ENCODE measurements at places on chromosomes 6 and 20.

GRCh38 chr20:59350330-59351156, 50.1 kb downstream of the EDN3 start:
- no peak for DNase-seq

DNA sequence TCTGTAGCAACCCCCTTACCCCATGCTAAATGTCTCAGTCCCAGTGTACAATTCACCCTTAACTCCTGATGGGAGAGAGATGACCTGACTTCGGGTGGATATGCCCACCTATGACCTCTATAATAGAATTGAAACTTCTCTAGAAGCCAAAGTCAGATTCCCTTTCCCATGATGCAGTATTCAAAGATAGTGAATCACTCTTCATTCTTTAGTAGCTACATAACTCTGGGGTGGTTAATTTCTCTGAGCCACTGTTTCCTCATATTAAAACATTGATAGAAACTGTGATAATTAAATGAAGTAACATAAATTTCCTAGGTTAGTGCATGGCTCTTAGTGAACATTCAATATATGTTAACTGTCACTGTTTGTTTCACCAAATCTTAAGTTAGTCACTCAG, 500.4 kb downstream of the COL12A1 start:
- DNase-seq, result no peak

DNA sequence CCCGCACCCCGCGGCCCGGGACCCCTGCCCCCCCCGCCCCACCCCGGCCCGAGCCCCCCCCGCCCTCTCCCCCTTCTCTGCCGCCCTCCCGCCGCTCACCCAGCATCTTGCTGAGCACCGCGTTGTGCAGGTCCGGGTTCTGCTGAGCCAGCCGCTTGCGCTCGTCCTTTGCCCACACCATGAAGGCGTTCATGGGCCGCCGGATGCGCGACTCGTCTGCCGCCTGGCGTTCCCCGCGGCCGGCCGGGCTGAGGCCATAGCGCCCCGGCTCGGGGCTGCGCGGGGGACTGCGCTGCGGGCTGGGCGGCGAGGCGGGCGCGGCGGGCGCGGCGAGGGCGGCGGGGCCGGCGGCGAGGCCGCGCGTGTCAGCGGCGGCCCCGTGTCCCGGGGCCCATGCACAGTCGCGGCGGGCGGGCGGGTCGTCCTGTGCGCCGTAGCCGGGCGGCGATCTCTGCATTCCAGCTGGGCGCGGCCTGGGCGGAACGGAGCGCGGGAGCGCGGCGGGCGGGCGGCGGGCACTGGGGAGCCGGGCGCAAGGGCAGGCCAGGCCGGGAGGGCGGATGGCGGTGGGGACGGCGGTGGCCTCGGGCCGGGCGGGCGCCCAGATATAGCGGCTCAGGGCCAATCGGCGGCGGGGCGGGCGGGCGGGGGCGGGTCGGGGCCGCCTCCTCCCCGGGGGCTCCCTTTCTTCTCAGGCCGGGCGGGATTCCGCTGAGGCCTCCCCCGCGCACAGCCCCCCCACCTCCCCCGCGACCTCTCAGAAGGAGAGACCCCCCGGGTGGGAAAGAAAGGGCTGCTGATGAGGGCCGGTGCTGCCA, at the start of gene SOX18:
SOX18 (minus strand) TSS at position 580 of the 818 bp plus-strand sequence; CDS start at position 457, 123 bp downstream.
- no peak for DNase-seq

- no peak for DNase-seq
Observed at GRCh38 chr6:28235912-28236452, 10.9 kb downstream of the ZSCAN9 start.

- no peak for DNase-seq
Observed at GRCh38 chr6:134564705-134565104, 246.8 kb upstream of the SGK1 start.

DNA sequence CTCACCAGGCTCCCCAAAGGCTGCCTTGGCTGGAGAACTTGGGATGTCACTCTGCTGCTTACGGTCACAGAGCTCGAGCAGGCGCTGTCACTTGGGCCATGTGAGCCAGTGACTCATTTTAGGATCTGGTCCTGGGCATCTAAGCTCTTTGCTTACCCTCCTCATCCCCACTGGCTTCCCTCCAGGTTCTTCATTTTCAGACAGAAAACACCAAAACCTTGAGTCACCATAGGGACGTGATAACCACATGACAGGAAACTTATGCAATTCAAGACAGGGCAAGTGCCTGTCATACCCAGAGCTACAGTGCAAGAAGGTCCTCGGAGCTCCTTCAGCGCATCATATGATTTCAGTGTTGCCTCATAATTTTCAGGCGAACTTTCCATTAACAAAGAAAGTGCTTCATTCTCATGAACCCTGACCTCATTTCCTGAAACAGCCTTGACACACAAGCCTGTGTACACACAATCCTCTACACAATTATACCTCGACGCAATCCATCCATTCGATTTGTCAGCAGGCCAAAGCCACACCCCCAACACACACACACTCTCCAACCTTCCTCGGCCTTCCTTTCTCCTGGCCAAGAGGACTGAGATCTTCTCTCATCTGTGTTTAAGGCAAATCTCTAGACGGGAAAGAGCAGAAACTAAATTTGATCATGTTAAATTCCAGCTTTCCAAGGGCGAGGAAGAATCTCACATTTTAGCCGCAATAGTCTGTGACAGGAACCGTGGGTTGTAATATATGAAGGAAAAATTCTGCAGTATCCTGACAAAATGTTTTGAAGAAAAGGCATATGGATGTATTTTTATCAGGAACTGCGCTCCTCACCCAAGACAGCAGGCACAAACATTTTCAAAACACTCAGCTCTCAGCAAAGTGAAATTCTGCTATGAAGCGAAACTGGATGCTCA, 25.3 kb downstream of the TBC1D7 start:
- DNase-seq, result no peak

- DNase-seq, result no peak
Observed at GRCh38 chr20:15900443-15900842, 672.8 kb downstream of the KIF16B start.
